ENCODE measurements at places on chromosomes 11 and 22. TPM values are rescaled to one million over a fixed set of nuclear protein-coding genes. Genes with fewer than 3 reads are reported as not detected.

The MOV10L1 gene
- polyA plus RNA-seq = 0.32 TPM

The OR2AG1 gene
- not detected for polyA plus RNA-seq

The C1QTNF5 gene
- 2.7 TPM for polyA plus RNA-seq

The HBD gene
- not detected for polyA plus RNA-seq

The MRPL21 gene
- polyA plus RNA-seq = 72.0 TPM

The UNC93B1 gene
- polyA plus RNA-seq = 40.8 TPM

The RFPL1 gene
- polyA plus RNA-seq = not detected

The ANO1 gene
- 4.7 TPM for polyA plus RNA-seq

The PLCB3 gene
- 47.2 TPM for polyA plus RNA-seq

The SYNGR1 gene
- 84.7 TPM for polyA plus RNA-seq

The OR56A4 gene
- polyA plus RNA-seq = 0.17 TPM

The C11orf87 gene
- polyA plus RNA-seq = 0.32 TPM
